ELR (cell line): ENCODE measurements at places on chromosomes 12 and 14.

DNA sequence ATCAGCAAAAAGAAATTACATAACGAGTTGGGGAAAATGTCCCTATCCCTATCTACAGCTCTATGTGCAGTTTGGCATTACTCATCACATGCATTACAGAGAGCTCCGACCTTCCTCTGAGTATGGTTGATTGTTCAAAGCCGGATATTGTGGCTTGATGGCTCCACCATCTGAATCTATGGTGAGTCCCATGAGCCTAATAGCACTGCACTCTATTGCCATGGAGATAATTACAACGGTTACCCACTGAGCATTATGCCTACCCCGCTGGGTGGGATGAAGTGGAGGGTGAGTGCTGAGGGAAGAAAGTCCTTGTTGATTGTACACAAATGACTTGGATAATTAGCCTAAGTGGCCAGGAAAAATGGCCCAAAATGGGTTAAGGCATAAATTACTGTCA, 800.5 kb downstream of the NRXN3 start:
- no peak for DNase-seq

DNA sequence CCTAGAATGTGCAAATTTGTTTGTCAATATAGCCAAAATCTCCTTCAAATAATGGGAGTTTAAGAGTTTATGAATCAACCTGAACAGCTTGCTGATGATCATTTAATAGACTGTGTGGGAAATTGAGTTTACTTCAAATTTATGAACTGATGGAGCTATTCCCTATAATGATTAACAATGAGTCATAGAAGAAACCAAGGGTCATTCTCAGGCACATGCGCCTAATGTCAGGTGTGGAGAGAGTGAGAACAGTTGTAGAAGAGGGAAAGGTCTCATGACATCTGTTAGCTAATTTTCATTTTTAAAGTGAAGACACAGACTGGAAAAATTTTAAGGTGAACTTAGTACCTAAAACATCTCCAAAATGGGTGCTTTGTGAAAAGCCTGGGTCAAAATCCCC, 191.8 kb downstream of the BMP4 start:
- DNase-seq: no peak

DNA sequence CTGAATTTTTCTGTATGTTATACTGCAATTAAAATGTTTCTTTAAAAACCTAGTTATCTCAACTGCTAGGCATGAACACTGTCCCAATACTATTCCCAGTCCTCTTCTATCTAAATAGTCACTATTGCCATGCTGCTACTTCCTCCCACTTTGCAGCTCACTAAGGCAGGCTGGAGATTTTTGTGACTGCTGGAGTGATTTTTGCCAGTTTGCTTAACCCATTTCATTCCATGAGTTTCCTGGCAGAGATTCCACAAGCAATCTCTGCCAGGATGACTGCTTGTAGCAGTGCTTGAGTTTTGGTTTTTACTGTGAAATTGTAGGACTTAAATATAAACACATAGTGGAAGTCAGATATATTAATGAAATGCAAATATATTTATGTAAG, 80.8 kb downstream of the BHLHE41 start:
- no peak for DNase-seq

- DNase-seq: peak; percentile 63
Measured at GRCh38 chr12:563250-563781, 99.9 kb downstream of the NINJ2 start.

GRCh38 chr12:77553976-77554619, 276.6 kb upstream of the NAV3 start:
- DNase-seq: no peak

- DNase-seq: peak; percentile 93
Measured at GRCh38 chr12:12803186-12803585, 10.0 kb upstream of the DDX47 start.

DNA sequence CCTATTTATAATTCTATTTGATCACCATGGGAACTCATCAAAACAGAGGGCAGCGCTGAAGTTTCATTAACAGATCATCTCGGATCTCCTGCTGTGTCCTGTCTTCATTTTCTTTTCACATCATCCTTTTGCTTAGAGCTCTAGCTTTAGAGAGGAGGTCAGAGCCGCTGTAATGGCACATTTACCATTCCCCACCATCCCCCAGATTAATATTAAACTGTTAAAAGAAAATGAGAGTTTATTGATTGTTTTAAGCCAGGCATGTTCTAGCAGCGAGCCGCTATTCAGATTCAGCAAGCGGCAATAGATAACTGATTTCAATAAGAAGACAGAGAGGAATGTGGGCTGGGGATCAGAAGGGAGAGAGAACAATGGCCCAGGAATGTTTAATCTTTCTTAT, 308.8 kb downstream of the EGLN3 start:
- DNase-seq: no peak

GRCh38 chr12:53931844-53932581, 6.6 kb upstream of the HOXC13 start:
- DNase-seq: no peak

DNA sequence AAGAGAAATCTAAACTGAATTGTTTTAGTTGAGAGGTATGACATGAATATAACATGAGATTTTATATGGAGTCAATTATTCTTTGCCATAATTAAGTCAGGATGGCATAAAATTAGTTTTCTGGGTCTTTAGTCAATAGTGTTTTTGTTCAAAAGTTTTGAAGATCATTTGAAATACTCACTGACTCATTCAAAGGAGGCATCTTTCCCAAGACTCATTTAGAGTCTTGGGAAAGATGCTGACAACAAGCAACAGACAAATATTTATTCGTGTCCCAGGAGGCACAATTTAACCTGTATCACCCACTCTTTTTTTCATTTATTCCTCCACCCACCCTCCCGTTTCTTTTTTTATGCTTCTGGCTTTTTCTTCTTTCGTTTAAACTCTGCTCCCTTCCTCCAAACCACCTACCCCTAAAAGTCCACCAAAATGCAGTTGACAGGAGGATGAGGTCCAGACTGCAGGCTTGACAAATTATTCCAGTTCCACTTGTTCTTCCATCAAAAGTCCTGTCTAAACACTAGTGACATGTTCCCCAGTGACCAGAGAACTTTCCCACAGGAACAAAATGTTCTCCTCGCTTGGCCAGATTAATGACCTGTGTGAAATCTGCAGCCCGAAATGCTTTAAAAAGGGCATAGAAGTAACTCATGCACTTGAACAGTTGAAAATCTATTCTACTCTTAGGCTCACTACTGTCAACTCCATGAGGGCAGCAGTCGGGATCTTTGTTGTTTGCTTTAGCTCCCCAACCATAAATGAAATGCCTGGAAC, 43.3 kb upstream of the CSRP2 start:
- DNase-seq: no peak

DNA sequence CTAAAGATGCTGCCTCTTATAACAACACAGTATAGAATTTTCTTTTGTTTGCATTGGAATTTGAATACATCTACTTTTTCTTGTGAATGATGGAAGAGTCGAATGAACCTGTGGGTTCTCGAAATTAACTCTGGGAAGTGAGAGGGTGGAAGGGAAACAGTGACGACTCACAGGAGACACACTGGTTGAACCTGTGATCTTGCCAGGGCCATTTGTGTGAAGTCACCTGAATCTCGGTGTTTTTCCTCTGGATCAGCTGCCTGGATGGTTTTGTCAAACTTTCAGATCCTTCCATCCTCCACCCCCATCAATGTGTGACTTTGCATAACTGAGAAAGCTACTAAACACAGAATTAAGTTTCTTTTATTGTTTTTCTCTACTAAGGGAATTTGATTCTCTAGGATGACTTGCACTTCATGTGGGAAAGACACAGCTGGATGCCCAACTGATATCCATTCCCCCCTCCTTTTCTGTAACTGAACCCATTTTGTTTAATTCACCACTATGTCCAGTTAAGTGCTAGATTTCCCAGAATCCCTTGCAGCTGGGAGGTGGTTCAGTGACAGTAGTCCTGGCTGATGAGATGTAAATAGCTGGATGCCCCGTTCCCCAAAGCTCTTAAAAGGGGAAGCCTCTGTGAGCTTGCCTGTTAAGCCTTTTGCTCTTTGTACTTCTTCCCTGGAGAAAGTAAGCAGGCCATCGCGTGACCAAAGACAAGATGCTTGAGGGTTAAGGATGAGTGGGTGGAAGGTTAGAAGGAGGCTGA, 6.3 kb downstream of the PPFIBP1 start:
- DNase-seq: no peak

DNA sequence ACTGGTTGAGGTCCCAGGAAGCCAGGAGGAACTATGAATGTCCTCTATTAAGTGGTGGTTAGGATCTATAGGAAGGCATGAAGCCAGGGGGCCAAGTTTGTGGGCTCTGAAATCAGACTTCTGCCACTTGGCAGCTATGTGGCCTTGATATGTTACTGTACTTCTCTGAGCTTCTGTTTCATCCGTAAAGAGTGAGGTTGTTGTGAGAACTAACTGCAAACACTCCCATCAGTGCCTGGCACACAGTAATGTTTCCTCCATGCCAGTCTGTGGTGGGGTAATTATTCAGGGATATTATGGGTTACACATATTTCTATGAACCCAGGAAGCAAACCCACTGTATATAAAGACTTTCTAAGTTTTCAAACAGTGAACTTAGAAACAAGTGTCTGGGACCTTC, 57.4 kb downstream of the PLXNC1 start:
- DNase-seq: no peak

DNA sequence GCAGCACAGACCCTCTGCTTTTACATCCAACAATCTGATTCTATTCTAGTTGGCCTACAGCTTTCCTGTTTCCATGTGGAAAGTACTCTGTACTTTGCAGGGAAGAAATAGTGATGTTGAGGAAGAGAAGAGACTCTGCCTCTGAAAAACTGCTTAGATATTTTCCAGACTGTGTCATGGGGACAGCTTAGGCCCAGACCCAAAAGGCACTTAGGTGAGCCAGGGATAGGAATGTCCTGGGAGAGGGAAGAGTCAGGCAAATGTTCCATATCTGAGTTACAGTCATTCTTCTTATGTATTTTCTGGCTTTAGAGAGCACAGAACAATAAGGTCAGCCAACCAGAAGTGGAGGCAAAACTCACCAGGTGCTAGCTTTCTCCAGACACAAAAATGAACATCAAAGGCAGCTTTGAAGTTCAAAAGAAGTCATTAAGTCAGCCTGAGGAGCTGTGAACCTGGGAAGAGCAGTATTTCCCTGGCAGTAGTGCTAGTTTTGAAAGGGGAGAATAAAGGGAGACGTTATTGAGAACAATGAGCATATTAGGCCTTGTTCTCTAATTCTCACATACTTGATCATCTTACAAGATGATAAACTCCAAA, 199.7 kb upstream of the LMNTD1 start:
- DNase-seq: no peak

- peak; percentile 81 for DNase-seq
Measured at GRCh38 chr14:100341301-100342031, 18.3 kb downstream of the SLC25A47 start.

- peak; percentile 82 for DNase-seq
Measured at GRCh38 chr14:68961781-68962584, 17.1 kb downstream of the ACTN1 start.
